ENCODE measurements at places on chromosomes 4 and X. TPM values are rescaled to one million over a fixed set of nuclear protein-coding genes. Genes with fewer than 3 reads are reported as not detected.
A peak's percentile ranks its signal among the peaks of the same experiment; 100 is the strongest.

DNA sequence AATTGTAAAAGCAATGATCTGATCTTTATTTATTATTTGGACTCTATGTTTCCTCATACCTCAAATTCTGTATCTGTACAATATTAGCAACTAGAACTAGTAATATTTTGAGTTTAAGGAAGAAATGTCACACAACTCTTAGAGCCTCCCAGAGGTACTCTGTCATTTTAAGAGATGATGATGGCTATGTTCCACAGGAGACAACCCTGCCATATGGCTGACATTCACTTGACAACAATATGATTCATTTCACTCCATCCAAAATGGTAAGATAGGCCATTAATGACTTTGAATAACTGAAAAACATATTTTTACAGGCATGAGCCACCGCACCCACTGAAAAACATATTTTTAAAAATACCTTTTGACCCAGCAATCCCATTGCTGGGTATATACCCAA, 190.3 kb downstream of the MAML3 start:
- peaks cover 35% of the 10 kb centered on the region for H3K4me1 ChIP-seq
- no peak for DNase-seq
- no peak overlapping the region for H3K27ac ChIP-seq
- H3K36me3 ChIP-seq: no peaks in the 10 kb centered on the region

GRCh38 chr4:119300101-119300978, 21.6 kb downstream of the FABP2 start:
- DNase-seq: peak; percentile 98
- peak overlapping the region; percentile 94 for H3K27ac ChIP-seq

GRCh38 chr4:152594978-152595925, 59.4 kb upstream of the FBXW7 start:
- no peak for DNase-seq
- no peaks in the 10 kb centered on the region for H3K27me3 ChIP-seq
- no peaks in the 10 kb centered on the region for H3K36me3 ChIP-seq
- H3K27ac ChIP-seq: no peak overlapping the region
- H3K4me3 ChIP-seq: no peak overlapping the region

DNA sequence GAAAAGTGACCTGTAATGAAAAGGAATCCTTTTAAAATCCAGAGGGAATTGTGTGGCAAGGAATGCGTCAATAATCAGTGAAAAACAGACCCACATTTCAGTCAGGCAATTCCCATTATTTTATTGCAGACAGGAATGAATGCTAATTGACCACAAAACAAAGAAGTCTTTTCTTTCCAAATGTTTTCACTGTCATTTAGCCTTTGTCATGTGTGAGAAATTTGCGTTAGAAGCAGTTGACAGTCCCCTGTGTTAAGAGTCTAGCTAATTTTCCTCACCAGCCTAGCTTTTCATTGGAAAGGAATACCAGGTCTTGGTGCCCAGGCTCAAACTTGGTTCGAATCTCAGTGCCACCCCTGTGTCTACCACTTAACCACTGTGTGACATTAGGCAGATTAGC, 83.4 kb downstream of the KIT start:
- H3K4me3 ChIP-seq: no peak overlapping the region
- H3K27ac ChIP-seq: no peak overlapping the region
- H3K27me3 ChIP-seq: no peaks in the 10 kb centered on the region
- DNase-seq: no peak

NRK gene
- 0.52 TPM for total RNA-seq

DYNLT3 gene
- total RNA-seq: 27.0 TPM

GRCh38 chr4:47930971-47931804, 16.8 kb upstream of the NFXL1 start:
- no peak overlapping the region for H3K4me3 ChIP-seq
- DNase-seq: no peak
- no peaks in the 10 kb centered on the region for H3K36me3 ChIP-seq
- H3K27ac ChIP-seq: no peak overlapping the region
- no peaks in the 10 kb centered on the region for H3K27me3 ChIP-seq

- H3K4me1 ChIP-seq: no peaks in the 10 kb centered on the region
- no peak overlapping the region for H3K4me3 ChIP-seq
- H3K36me3 ChIP-seq: no peaks in the 10 kb centered on the region
- H3K27ac ChIP-seq: no peak overlapping the region
- H3K27me3 ChIP-seq: no peaks in the 10 kb centered on the region
Observed at GRCh38 chrX:111123606-111124179, 27.7 kb downstream of the PAK3 start.

GRCh38 chr4:17797808-17798207, 12.7 kb downstream of the DCAF16 start:
- no peak overlapping the region for H3K27ac ChIP-seq
- H3K4me3 ChIP-seq: no peak overlapping the region
- no peaks in the 10 kb centered on the region for H3K27me3 ChIP-seq

- no peaks in the 10 kb centered on the region for H3K27me3 ChIP-seq
- H3K27ac ChIP-seq: no peak overlapping the region
- H3K36me3 ChIP-seq: no peaks in the 10 kb centered on the region
- no peak for DNase-seq
- no peaks in the 10 kb centered on the region for H3K4me1 ChIP-seq
Observed at GRCh38 chrX:113275804-113276203, 435.2 kb upstream of the AMOT start.
